ENCODE measurements at places on chromosomes 2 and 18.

DNA sequence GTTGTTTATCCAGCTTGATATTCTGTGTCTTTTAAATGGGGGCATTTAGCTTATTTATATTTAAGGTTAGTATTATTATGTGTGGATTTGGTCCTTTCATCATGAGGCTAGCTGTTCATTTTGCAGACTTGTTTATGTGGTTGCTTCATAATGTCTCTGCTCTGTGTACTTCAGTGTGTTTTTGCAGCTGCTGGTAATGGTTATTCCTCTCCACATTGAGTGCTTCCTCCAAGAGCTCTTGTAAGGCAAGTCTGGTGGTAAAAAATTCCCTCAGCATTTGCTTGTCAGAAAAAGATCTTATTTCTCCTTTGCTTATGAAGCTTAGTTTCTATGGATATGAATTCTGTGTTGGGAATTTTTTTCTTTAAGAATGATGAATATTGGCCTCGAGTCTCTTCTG is 47.8 kb upstream of the NT5C1B start:
- no peak for DNase-seq

DNA sequence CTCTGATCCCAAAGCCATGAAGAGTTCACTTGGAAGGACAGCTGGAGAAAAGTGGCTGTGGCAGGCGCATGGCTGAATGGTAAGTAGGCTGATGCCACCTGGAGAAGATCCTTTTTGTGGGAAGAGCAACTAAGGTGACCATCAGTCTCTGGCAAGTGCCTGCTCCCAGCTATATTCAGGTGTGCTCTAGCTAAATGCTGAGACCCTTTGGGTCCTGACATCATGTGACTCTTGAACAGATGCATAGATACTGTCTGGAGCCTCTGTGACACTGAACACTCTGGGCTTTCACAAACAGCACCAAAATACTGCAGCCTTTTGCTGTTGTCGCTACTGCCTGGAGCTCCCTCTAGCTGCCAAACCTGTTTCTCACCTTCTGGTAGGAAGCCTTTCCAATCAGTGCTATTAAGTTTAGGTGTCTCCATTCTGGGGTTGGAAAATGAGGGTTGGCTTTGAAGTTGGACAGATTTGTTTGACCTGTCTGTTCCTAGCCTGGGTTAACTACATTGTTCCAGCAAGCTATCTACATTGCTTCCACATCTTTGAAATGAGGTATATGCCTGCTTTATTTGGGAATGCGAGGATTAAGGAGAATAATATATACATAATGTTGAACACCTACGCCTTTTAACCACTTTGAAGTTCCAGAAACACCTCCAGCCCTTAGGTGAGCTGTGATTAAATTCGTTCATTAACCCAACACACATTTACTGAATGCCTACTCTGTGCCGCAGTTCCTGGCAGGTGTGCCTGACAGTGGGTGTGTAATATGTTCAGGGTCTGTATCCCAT is 3.1 kb downstream of the EGR4 start:
- DNase-seq: no peak

DNA sequence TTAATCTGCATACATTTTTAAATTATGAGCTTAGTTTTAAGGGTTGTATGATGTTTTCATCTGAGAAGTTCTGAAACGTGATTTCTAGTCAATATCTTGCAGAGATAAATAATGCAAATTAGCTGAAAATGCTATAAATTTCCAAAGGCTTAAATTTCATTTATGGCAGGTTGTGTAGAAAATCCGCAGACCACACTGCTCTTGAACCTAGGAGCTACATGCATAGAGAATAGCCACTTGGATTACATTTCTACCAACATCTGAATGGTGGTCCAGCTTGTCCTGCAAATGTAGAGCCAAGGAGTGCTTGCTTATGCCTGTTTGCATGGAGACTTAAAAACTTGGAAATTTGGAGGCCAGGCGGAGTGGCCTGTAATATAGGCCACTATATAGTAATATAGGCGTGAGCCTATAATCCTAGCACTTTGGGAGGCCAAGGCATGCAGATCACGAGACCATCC is 6.8 kb downstream of the MAT2A start:
- DNase-seq: no peak

DNA sequence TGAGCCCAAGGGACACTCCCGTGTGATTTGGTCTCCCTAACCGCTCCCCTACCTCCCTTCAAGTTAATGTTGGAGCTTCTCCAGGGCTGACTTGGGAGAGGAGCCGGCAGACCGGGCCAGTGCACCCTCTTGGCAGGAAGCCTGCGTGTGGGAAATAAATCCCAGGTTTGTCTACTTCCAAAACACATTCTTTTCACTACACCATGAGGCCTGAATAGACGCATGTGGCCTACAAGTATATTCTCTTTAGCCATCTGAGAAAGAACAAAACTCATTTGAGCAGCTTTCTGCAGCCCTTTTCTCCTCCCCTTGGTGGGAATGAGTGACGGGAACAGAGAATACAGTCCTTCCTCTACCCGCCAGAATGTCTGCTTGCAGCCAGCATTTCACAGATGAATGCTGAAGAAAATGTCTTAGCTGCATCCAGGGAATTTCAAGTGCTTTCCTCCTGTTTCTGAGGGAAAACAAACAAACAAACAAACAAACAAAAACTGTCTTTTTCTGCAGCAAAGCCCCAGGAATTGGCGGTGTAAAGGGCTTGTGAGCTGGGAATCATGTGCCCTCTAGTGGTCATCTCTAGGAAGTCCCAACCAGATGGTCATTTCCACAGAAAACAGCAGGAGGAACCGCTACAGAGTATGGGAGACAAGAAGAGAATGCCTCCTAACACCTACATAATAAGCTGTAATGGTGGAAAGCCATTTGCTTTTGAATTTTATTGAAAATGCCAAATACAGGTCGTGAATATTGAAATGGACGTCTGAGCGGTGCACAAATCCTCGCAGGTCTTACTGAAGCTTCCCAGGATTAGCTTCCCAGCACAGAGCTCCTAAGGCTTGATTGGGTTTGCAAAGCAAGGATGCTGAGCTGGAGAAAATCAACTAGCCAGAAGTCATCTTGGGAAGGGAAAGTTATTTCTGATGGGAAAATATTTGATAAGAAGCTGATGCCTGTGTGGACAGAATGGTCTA is 41.2 kb upstream of the DAPL1 start:
- DNase-seq: no peak

DNA sequence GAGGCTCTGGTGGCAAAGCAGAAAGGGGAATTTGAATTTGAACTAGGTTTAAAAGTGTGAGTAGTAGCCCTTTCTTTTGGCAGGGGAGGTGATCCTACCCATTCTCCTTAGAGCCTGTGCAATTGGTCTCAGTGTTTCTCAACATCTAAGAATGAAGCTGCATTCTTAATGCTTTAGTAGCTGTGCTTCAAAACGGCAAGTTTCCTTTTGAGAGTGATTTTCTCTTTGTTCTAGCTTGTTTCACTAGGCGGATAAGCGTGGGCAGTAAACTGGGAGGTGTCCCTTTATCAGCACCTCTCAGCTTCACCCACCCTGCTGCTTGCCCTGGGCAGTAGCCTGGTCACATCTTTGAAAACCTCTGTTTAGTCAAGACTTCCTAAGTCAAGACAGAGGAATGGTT is 6.7 kb downstream of the CRIM1 start:
- DNase-seq: no peak

- DNase-seq: no peak
These were observed 22.8 kb downstream of the CCNYL1 start for GRCh38 chr2:207734264-207734635.

- no peak for DNase-seq
These were observed 46.1 kb upstream of the TMEM87B start for GRCh38 chr2:112008910-112009485.
